ENCODE measurements at places on chromosomes 7 and 10. TPM values are rescaled to one million over a fixed set of nuclear protein-coding genes. Genes with fewer than 3 reads are reported as not detected.

Gene STK31
- total RNA-seq = 1.3 TPM

Gene SPOCK2
- 253 TPM for total RNA-seq

Gene CC2D2B
- total RNA-seq = not detected

Gene PPP1R9A
- 0.02 TPM for total RNA-seq

Gene GIMAP8
- 10.2 TPM for total RNA-seq

Gene PDE6C
- not detected for total RNA-seq

Gene HELLS
- 120 TPM for total RNA-seq

Gene MLXIPL
- total RNA-seq = 0.14 TPM

Gene ACTL6B
- total RNA-seq = not detected

Gene MYL10
- not detected for total RNA-seq

Gene MYH16
- total RNA-seq = not detected

Measured in activated T-cell treated with anti-CD3 and anti-CD28 coated beads, Interleukin-2, amount 50 U/mL, for 72 hours (primary cell).